ENCODE measurements at places on chromosomes 16 and 17.
A peak's percentile ranks its signal among the peaks of the same experiment; 100 is the strongest.

DNA sequence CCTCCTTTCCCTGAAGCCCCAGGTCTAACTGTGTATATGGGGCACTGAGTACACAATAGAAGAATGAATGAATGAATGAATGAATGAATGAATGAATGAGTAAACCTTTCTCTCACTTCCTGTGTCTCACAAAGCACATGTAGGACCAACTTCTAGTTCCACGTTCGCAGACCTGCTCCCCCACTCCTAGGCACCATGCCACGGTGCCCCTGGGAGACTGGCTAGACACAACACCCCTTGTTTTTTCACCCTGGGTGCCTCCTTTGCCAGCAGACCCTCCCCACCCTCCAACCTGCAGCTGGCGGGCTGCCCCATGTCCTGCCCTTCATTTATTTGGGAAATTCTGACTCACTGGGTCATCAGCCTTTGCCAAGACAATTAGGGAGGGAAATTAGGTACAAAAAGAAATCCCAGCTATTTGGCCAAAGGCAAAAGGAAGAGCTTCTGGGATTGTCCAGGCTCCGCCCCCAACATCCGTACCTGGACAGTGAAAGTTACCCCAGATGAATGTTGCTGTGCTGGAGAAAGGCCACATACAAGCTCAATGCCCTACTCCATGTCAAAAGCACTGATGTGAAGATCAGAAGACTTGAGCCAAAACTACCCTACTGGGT lies 7.7 kb downstream of the CES1 start:
- no peak for DNase-seq

DNA sequence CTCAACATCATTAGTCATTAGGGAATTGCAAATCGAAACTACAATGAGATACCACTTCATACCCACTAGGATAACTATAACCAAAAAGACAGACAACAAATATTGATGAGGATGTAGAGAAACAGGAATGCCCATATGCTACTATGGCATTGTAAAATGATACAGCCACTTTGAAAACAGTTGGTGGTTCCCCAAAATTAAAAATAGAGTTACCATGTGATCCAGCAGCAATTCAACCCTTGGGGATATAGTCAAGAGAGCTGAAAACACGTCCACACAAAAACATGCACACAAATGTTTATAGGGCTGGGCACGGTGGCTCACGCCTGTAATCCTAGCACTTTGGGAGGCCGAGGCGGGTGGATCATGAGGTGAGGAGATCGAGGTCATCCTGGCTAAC lies 10.0 kb upstream of the PECAM1 start:
- DNase-seq: no peak

DNA sequence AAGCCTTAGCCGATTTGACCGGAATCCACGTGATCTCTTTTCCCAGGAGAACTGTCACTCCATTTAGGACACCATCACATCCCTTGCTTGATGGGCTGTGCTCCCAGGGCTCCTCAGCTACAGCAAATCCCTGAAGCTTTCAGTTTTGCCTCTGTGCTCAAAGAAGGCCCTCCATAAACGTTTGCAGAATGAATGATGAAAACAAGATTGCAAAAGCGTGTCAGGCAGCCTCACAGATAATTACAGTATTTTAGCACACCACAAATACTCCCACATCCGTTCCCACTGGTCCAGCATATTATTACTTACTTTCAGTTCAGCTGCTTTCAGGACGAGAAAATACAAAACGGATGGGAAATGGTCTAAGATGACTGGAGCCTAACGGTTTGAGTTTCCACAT lies 84.6 kb downstream of the USP31 start:
- no peak for DNase-seq

GRCh38 chr17:2070241-2071023 lies 15.5 kb downstream of the HIC1 start:
- no peak for DNase-seq

- DNase-seq: no peak
Observed at GRCh38 chr16:77723108-77723514, 797 bp downstream of the NUDT7 start.

DNA sequence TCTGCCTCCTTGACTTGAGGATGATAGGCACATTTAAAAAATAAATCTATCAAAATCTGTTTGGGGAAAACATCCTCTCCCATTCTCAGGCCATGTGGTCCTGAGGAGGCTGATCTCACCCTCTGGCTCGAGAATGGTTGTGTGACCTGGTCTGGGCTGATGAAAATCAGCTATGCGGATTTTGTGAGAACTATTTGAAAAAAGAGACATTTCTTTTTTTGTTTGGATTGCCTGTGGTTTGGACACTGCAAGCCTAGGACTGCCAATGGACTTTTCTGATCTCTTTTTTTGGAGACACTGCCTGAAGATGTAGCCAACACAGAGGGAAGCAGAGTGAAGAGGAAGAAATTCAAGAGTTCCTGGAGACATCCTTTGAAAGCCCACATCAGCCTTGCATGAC lies 145.9 kb downstream of the HS3ST3B1 start:
- no peak for DNase-seq

DNA sequence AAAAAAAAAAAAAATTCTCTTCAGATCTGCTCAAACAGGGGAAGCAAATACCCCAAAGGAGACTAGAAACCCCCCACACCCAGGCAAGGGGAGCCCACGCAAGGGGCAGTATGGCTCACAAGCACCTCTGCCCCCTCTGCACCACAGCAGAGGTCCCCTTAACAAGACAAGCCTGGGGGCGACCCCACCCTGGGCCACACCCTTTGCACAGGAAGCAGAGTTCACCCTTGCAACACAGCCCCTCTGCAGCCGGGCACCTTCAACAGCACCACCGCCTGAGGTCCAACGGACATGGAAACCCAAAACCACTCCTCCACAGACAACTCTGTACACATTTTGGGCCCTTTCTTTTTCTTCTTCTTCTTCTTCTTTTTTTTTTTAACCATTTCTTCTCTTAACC lies 12.8 kb downstream of the AXIN1 start:
- DNase-seq: no peak

DNA sequence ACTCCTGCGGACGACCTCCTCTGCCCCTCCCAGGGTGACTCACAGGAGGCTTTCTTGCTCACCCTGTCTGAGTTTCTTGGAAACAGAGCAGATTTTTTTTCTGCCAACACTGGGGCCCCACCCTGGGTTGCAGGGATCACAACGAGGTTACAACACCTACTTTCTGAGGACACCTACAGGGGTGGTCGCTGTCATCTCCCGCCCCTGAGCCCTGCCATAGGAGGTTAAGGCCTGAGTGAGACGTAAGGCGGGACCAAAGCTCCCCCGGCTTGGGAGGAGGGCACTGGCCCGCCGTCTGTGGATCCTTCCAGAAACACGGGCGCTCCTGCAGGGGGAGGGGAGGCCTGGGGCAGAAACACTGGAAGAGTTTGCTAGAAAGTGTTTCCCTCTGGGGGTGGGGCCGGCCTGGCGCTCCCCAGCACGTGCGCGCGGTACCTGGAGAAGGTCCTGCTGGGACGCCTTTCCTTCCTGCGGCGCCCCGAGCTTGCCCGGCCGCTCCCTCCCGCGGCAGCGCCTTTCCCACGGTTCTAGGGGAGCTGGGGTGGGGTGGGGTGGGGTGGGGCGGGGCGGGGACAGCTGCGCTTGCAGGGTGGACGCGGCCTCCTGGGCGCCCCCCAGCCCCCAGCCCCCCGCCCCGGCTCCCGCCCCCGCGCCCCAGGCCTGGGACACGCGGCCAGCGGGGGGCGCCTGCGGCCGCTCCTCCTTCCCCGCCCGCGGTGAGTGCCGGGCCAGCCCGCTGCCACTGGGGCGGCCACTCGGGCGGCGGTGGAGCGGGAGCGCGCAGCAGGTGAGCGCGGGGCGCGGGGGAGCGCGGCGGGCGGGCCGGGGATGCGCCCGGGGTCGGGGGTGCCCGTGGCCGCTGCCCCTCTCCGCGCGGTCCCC lies 20.7 kb upstream of the ADCY7 start:
- DNase-seq: no peak

GRCh38 chr17:14302431-14303099 lies 1.7 kb downstream of the HS3ST3B1 start:
- peak; percentile 72 for DNase-seq
